ENCODE measurements at places on chromosomes 1 and 21.

- no peak overlapping the region for H3K27ac ChIP-seq
- no peak overlapping the region for H3K4me3 ChIP-seq
- DNase-seq, result no peak
- H3K36me3 ChIP-seq, result no peaks in the 10 kb centered on the region
- H3K4me1 ChIP-seq, result no peaks in the 10 kb centered on the region
- no peaks in the 10 kb centered on the region for H3K27me3 ChIP-seq
Measured at GRCh38 chr1:217673387-217673786, 42.2 kb downstream of the SPATA17 start.

DNA sequence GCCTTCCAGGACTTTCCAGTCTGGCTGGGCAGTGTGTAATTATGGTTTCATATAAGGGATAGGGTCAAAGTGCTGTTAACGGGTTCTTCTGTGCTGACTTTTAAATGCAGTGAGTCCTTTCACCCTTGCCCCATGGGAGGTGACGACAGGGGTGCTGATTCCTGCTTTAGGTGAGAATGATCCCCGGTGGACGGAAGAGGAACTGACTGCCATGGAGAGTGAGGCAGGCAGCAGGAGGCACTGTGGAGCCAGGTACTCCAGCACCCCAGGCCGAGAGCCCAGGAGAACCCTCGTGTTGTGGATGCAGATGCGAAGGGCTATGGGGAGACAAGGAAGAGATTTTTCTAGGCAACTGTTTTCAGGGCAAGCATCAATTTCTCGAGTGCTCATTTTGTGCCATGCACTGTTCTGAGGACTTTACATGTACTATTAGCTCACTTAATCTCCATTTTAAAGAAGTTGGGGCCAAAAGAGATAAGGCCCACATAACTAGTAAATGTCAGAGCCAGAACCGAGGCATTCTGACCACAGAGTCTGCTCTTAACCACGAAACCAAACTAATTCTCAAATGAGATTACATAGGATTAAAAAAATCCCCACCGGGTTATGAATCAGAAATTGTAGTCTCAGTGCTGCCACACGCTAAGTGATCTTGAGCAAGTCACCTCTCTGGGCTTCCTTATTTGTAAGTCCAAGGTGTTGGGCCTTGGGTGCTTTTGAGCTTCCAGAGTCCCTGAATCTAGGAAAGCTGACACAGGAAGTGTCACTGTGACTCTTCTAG lies 28.2 kb downstream of the STPG1 start:
- no peaks in the 10 kb centered on the region for H3K36me3 ChIP-seq
- H3K4me3 ChIP-seq, result no peak overlapping the region
- no peaks in the 10 kb centered on the region for H3K27me3 ChIP-seq
- no peak for DNase-seq

DNA sequence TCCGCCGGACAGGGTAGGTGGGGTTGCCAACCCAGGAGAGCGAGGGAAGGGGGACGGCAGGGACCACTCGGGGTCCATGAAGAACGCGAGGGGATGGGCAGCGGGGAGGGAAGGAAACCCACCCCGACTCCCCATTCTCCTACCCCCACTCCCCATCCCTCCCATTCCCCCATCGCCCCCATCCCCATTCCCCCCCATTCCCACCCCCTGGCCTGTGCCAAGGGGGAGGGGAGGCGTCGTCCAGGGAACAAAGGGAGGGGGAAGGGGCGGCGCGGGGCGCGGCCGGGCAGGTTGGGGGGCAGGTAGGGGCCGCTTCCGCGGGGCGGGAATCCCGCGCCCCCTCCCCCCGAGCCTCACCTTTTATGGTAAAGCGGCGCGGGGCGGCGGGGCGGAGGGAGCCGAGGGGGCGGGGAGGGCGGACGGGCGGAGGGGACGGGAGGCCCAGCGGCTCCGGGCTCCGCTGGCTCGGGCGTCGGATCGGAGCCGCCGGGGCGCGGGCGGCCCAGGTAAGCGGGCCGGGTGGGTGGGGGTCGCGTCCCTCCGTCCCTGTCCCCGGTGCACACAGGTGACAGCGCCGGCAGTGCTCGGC lies at the start of gene FBLIM1:
FBLIM1 (plus strand) TSS at position 453 of the 589 bp plus-strand sequence. CDS start 6,189 bp downstream, outside the sequence.
- peak within 1 kb of the TSS; percentile 91 for H3K4me3 ChIP-seq
- no peaks in the 10 kb centered on the region for H3K36me3 ChIP-seq
- no peak within 1 kb of the TSS for H3K27ac ChIP-seq
- peaks cover 24% of the 10 kb centered on the region for H3K4me1 ChIP-seq

GRCh38 chr1:61337037-61337436 lies 254.7 kb downstream of the NFIA start:
- H3K27ac ChIP-seq, result no peak overlapping the region
- H3K4me1 ChIP-seq, result peaks cover 11% of the 10 kb centered on the region
- H3K4me3 ChIP-seq, result no peak overlapping the region
- H3K27me3 ChIP-seq, result peaks cover 18% of the 10 kb centered on the region
- no peaks in the 10 kb centered on the region for H3K36me3 ChIP-seq

DNA sequence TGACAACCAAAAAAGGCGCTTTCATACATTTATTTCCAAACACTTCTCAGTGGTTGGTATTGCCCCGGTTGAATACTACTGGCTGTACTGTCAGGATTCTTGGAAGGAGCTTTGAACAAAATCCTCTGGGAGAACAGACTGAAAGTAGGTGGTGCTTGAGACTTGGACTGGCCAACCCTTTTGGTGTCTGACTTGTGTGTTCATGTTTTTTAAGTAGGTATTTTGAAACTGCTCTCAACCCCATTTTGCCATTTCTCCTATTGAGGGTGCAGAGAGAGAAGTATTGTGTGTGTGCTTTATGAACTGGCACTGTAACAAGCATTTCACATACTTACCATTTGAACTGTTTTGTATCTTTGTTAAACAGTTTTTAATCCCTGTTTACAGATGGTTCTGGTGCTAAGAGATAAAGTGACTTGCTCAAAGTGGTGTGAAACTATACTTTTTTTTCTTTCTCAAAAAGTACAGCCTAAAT lies 21.2 kb downstream of the ARID1A start:
- H3K27me3 ChIP-seq, result no peaks in the 10 kb centered on the region
- H3K36me3 ChIP-seq, result peaks cover 78% of the 10 kb centered on the region
- no peak overlapping the region for H3K27ac ChIP-seq
- H3K4me1 ChIP-seq, result no peaks in the 10 kb centered on the region
- H3K4me3 ChIP-seq, result no peak overlapping the region

GRCh38 chr21:45262041-45262581 lies 25.6 kb downstream of the POFUT2 start:
- no peak for DNase-seq
- no peaks in the 10 kb centered on the region for H3K4me1 ChIP-seq
- H3K27ac ChIP-seq, result no peak overlapping the region
- H3K4me3 ChIP-seq, result no peak overlapping the region
- H3K36me3 ChIP-seq, result peaks cover 40% of the 10 kb centered on the region

DNA sequence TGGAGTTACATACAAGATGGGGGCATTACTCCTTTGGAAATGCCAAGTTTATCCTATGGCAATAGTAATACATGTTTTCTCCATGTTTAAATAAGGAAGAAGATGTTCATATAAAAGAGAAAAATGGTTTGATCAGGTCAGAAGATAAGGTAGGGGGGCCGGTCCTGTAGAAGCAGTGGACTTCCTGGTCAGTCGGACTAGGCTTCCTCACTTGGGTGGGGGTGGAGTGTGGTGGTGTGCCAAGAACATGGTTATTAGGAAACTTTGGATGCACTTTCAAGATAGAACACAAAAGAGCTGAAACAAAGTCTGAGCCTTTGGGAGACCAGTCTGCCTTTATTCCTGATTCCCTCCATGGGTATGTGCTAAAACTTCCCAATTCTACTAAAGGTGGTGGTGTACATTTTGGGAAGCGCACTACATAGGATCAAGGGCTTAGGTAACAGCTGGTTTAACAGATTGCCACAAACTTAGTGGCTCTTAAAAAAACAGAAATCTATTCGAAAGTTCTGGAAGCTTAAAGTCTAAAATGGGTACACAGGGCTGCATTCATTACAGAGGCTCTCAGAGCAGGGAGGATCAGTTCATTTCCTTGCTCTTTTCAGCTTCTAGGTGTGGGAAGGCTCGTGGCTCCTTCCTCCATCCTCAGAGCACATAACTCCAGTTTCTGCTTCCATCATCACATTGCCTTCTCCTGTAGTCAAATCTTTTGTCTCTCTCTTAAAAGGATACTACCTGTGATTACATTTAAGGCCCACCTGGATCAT lies 64.6 kb downstream of the KDM1A start:
- no peak overlapping the region for H3K4me3 ChIP-seq
- H3K36me3 ChIP-seq, result peaks cover 100% of the 10 kb centered on the region
- no peaks in the 10 kb centered on the region for H3K4me1 ChIP-seq
- DNase-seq, result no peak
- H3K27me3 ChIP-seq, result no peaks in the 10 kb centered on the region
- H3K27ac ChIP-seq, result no peak overlapping the region

DNA sequence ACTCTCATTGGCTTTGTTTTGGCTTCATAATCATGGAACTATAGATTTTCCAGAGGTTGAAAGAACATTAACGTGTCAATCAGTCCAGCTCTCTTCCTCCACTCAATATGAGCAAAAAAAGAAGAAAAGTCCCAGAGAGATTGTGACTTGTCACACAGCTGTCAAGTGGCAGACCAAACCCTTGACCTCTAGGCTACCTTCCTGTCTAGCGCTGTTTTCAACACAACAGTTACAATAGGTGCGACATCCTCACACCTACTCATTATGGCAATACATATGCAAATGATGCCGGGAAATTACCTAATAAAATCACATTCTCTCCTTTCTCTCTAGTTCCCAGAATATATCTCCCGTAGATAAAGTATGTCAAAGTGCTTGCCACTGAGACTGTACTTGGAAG lies 1.1 kb downstream of the WARS2 start:
- DNase-seq, result no peak
- no peak overlapping the region for H3K4me3 ChIP-seq
- no peak overlapping the region for H3K27ac ChIP-seq
- no peaks in the 10 kb centered on the region for H3K36me3 ChIP-seq
- H3K27me3 ChIP-seq, result no peaks in the 10 kb centered on the region
- no peaks in the 10 kb centered on the region for H3K4me1 ChIP-seq

DNA sequence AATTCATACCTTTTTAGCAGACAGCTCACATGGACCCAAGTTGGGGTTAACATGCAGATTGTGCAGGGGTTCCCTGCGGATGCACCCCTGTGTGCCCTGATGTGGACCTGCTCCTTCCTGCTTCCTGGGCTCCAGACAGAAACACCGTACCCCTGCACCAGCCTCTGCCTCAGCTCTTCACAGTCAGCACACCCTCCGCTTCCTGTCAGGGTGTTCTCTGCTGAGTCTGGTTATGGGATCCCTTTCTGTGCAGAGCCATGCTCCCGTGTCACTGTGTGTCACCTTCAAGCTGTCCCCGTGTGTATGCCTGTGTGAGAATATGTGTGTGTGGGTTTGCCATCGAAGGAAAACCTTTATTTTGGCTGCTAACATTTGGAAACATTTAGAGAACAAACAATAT lies 48.7 kb upstream of the KCNJ15 start:
- no peaks in the 10 kb centered on the region for H3K27me3 ChIP-seq
- H3K4me3 ChIP-seq, result peak overlapping the region; percentile 2
- no peak overlapping the region for H3K27ac ChIP-seq
- DNase-seq, result no peak

GRCh38 chr1:155000411-155000725 lies 2.2 kb upstream of the ZBTB7B start:
- H3K27me3 ChIP-seq, result no peaks in the 10 kb centered on the region
- peak overlapping the region; percentile 90 for H3K4me3 ChIP-seq
- H3K4me1 ChIP-seq, result peaks cover 17% of the 10 kb centered on the region
- no peaks in the 10 kb centered on the region for H3K36me3 ChIP-seq
- peak overlapping the region; percentile 89 for H3K27ac ChIP-seq

GRCh38 chr1:1564268-1564667 lies 10.4 kb downstream of the SSU72 start:
- H3K4me1 ChIP-seq, result no peaks in the 10 kb centered on the region
- H3K27ac ChIP-seq, result no peak overlapping the region
- H3K4me3 ChIP-seq, result no peak overlapping the region
- peaks cover 34% of the 10 kb centered on the region for H3K36me3 ChIP-seq
- H3K27me3 ChIP-seq, result no peaks in the 10 kb centered on the region
- DNase-seq, result no peak

DNA sequence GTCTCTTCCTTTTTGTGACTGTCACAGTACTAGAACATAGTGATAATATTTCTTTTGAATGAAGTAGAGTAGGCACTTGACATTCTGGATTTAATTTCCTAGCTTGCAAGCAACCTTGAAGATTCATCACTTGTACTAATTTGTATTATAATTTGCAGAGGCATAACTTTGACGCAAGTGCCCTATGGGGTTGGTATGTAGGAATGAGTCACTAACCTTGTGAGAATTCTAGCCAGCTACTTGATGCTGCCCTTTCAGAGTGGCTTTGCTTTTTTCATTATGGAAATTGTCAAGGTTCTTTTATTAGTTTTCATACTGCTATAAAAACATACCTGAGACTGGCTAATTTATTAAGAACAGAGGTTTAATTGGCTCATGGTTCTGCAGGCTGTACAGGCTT lies 13.7 kb upstream of the DPH5 start:
- H3K4me1 ChIP-seq, result peaks cover 3% of the 10 kb centered on the region
- no peaks in the 10 kb centered on the region for H3K27me3 ChIP-seq
- peaks cover 8% of the 10 kb centered on the region for H3K36me3 ChIP-seq
- no peak overlapping the region for H3K4me3 ChIP-seq
- no peak for DNase-seq
- H3K27ac ChIP-seq, result no peak overlapping the region

- H3K27me3 ChIP-seq, result no peaks in the 10 kb centered on the region
- H3K4me3 ChIP-seq, result no peak overlapping the region
- no peak for DNase-seq
- no peak overlapping the region for H3K27ac ChIP-seq
- no peaks in the 10 kb centered on the region for H3K4me1 ChIP-seq
- H3K36me3 ChIP-seq, result no peaks in the 10 kb centered on the region
Measured at GRCh38 chr1:89035080-89035479, 12.4 kb upstream of the GBP3 start.

Measured in neuronal stem cell (in vitro differentiated cells).